ENCODE measurements at places on chromosomes 3 and 15.

GRCh38 chr3:17057321-17057720 lies 172.6 kb downstream of the PLCL2 start:
- DNase-seq: no peak

- no peak for DNase-seq
Measured at GRCh38 chr3:111911446-111911845, 52.4 kb downstream of the PHLDB2 start.

- DNase-seq: no peak
Measured at GRCh38 chr3:16999871-17000270, 115.1 kb downstream of the PLCL2 start.

GRCh38 chr15:38879909-38880471 lies 315.4 kb upstream of the RASGRP1 start:
- DNase-seq: no peak

GRCh38 chr3:129611812-129612533 lies 5.5 kb upstream of the PLXND1 start:
- DNase-seq: no peak

DNA sequence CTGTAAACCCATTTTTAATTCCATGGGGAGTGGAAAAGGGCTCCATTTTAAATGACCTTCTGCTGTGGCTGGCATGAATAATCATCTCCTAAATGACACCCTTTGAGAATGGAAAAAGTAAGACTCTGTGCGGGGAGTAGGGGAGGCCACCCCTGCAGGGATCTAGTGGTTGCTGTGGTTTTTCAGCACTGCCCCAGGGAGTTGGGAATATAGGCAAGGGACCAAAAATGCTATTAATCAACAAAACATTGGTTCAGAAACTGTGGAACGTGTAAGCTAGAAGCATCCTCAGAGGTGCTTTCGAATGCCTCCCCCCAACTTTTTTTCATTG lies 30.1 kb upstream of the ADAMTS7 start:
- no peak for DNase-seq

GRCh38 chr15:100383302-100384107 lies 41.7 kb upstream of the ADAMTS17 start:
- peak; percentile 44 for DNase-seq

- no peak for DNase-seq
Measured at GRCh38 chr3:144463911-144464310, 492.3 kb downstream of the DIPK2A start.

DNA sequence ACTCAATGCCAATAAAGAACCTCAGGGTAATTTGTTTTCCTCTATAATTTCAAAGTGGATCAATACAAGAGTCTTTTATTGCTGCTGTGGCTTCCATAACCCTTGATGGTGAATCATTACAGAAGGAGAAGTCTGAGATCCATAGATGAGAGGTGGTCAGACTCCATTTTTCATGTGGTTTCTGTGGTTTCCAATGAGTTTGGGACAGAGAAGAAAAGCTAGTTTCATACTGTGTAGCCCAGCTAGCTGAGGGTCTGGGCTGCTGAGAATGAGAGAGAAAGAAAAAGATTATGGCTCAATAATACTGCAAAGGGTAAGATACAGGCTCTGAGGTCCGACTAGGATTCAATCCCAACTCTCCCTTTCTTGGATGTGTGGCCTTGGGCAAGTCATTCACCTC lies 180.6 kb upstream of the LRRN1 start:
- DNase-seq: no peak

DNA sequence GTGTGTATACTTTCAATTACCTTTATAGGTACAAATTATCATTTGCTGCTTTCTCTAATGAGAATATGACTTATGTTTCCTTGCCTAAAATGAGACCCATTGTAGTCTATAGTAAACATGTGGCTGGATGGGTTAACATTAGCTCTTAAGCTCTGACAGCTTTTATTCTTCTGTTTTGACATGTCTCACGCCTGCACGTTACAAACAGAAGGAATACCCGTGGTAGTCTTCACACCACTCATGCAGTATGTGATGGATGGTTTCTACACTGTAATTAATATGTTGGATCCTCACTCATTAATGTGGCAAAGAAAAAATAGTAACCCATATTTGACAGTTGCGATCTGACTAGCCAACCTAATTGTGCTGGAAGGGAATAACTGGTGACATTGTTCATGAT lies 133.4 kb upstream of the MITF start:
- DNase-seq: no peak

- no peak for DNase-seq
Measured at GRCh38 chr3:186653984-186654383, 11.8 kb upstream of the HRG start.

DNA sequence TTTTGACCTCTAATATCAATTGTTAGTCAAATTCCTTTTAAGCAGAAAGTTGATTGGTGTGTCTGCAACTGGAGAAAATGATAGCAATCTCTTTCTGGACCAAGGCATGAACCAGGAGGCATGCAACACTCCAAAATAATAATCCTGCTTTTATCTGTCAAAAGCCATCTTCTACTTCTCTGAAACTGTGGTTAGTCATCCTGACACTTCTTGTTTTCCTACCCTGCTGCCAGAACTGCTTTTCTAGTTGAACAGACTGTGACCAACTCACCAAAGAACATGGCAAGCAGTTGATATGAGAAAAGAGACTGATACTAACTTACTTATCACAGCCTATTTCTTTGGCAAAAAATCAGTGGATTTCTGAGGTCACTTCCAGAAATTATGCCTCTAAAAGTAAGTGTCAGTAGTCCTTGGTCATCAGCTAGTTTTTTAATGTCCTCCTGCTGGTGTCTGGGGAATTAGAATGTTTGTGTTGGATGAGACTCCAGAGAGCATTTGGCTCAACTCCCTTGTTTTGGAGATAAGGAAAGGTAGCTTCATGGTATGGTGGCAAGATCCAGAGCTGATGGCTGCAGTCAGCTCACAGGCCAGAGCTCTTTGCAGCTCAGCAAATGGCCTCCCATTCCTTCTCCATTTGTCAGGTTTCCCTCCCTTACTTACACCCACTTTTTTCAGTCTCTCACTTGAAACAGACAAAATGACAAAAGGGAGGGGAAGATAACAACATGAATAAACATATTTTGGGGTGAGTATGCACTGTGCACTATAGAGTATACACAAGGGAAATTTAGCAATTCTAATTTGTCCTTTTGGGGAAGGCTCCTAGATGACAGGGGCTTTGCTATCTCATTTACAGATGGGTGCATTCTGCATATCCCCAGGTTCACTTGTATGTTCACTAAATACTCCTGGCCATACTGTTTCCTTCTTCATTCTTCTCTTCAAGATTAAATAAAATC lies 7.0 kb downstream of the CRYGS start:
- DNase-seq: peak; percentile 34

DNA sequence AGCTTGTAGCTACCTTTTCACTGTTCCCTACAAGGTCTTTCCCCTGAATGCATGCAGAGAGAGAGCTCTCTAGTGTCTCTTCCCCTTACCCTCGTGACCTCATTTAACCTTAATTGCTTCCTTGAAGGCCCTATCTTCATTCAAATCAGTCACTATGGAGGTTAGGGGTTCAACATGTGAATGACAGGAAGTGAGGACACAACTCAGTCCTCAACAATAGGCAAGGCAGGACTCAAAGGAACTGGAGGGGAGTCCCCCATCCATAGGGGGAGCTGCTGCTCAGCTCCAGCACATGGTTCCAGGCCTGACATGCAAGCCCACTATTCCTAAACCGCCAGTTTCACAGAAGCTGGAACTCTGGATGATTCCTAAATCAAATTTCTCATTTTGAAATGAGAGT lies 33.8 kb upstream of the GYG1 start:
- peak; percentile 26 for DNase-seq

DNA sequence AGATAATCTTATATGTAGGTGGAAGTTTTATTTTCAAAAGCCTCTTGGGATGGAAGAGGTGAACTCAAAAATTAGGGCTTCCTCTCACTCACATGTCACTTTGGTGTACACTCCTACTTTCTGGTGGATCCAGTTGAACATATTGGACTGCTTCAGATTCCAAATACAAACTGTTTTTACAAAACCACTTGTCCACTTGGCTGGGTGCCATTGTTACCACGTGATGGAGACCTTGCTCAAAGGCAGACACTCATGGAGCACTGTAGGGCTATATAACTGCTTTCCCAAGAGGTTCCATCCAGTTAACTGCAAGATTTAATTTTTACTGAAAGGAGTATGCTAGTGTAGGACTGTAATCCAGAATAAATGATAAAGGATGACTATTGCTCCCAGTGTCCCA lies 307.0 kb downstream of the EPHA6 start:
- DNase-seq: no peak

DNA sequence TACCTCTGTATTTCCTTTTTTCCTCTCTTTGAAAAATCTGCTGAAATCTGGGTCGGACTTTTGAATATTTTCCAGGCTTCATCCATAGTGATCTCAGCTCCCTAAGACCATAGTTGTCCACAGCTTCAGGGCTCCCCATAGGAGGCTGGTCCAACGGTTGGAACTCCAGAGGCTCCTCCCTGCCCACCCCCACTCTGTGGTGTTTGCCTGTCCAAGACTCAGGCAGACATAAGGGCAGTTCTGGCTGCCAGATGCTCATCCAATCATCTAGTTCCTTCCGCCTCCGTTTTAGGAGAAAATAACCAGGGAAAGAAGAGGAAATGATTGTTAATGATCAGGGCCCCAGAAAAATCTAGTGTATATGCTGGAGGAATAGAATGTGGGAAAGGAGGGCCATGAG lies 27.9 kb upstream of the PRTG start:
- no peak for DNase-seq

- no peak for DNase-seq
Measured at GRCh38 chr3:147812186-147812911, 403.2 kb downstream of the ZIC1 start.

DNA sequence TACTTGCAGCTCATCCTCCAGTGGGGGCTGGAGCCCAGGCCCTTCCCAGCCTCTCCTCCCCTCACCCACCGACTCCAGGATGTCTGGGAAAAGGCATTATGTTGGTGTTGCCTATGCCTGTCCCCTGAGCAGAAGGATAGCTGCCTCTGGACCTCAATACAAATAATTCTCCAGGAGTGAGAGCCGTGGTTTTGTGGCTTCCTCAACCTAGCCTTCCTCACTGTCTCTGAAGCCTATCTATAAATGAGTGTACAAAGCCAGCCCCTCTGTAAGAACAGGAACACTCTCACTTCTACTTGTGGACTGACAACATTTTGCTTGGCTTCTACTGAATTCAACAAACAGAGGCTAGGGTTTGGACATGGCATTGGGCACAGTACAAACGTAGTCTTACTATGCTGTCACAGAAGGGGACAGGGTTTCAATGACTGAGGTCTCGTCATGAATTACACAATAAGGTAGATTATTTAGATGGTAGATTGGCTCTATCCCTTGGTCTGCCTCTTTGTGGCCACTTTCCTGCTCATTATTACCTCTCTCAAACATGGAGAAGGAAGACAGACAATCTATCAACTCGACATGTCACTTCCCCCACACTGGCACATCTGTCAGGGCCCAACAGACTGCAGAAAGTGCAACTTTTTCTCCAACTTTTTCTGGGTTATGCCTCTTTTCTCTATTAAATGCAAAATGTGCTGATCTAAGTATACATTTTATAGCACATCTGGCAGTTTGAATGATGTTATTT lies 82.8 kb upstream of the MEX3B start:
- DNase-seq: peak; percentile 24

DNA sequence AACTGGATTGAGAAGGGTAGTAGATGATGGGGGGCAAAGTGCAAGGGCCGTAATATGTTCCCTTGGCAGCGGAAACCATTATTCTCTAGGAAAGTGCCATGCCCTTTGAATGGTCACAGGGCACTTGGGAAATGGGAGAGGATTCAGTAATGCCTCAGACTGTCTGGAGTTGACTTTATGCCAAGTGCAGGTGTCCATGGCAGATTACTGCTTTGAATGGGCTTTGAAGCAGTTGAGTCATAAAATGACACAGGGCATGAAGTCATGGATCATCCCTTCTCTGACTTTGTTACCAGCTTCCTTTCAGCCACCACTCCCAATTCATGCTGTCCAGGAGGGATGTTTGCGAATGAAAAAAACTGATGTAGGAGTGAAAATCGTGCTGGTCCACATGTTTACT lies 20.1 kb downstream of the AADACL2 start:
- DNase-seq: no peak

DNA sequence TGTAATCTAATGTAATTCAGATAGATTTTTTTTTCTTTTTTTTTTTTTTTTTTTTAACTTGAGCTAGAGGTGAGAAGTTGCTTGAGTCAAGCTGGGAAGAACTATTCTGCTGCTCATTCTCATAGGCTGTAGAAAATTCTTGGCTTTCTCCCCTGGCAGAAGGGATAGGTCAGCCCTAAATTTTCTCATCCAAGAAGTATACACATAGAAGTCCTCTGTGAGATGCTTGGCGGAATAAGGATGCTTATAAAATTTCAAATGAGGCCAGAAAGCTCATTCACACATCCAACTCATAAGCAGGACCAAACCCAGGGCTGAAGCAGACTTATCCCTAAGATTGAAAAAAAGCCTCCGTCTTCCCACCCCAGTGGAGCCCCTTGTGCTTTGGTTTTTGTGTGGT lies 572.5 kb downstream of the SQOR start:
- DNase-seq: no peak

- no peak for DNase-seq
Measured at GRCh38 chr3:126606001-126606400, 47.3 kb upstream of the C3orf22 start.

DNA sequence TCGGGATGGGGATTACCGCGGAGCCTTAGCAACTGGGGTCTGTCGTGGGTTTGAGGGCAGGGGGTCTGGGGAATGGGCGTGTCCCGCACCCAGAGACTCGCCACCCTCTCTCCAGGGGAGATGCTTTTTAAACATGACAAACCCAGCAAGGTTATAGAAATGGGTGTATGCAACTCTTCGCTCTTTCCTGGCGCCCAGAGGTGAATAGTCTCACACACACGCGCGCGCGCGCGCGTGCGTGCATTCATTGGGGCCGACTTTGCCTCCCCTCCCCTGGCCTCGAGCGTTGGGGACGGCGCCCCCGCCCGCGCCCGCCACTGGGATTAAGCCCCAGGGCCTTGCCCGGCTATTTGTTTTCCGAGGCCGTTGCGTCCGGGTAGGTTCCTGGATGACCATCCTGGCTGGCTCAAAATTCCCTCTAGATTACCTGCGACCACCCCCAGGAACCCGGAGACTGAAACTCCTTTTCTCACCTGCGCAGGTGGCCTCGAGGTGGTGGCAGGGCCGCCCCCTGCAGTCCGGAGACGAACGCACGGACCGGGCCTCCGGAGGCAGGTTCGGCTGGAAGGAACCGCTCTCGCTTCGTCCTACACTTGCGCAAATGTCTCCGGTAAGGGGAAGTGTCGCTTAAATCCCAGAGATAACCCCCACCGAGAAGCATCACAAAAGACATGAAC lies 777 bp downstream of the GPR160 start:
- peak; percentile 59 for DNase-seq

- DNase-seq: no peak
Measured at GRCh38 chr3:152076148-152076547, 192.6 kb upstream of the MBNL1 start.

DNA sequence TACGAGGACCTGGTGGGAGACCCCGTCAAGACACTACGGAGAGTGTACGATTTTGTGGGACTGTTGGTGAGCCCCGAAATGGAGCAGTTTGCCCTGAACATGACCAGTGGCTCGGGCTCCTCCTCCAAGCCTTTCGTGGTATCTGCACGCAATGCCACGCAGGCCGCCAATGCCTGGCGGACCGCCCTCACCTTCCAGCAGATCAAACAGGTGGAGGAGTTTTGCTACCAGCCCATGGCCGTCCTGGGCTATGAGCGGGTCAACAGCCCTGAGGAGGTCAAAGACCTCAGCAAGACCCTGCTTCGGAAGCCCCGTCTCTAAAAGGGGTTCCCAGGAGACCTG lies 2.5 kb downstream of the CHST2 start:
- DNase-seq: no peak
